ENCODE measurements at places on chromosomes 13 and 19.

DNA sequence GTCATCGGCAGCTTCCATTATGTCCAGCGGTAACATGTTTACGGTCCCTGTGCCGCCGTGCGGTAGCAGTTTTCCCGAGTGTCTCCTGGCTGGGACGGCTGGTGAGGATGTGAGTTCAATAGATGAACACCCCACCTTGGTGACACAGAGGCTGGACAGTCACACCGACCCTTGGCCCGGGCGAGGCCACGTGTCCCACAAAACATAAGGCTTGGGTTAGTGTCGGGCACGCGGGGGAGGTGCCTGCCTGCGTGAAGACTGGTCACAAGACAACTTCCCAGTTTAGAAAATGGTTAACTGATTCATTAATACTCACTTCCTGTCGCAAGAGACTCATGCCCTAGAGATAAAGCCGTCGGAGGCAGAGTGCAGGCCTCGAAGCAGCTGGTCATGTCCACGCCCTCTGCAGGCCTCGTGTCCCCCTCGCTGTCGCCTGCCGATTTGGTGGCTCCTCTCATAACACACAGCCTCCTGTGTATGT lies 17.2 kb downstream of the RASA3 start:
- DNase-seq: peak; percentile 51
- no peaks in the 10 kb centered on the region for H3K27me3 ChIP-seq
- H3K27ac ChIP-seq: peak overlapping the region; percentile 61
- no peaks in the 10 kb centered on the region for H3K36me3 ChIP-seq
- peaks cover 11% of the 10 kb centered on the region for H3K4me1 ChIP-seq

GRCh38 chr13:28601581-28601980 lies 57.3 kb upstream of the POMP start:
- no peak for DNase-seq
- H3K27me3 ChIP-seq: no peaks in the 10 kb centered on the region
- H3K4me1 ChIP-seq: no peaks in the 10 kb centered on the region
- no peak overlapping the region for H3K4me3 ChIP-seq

DNA sequence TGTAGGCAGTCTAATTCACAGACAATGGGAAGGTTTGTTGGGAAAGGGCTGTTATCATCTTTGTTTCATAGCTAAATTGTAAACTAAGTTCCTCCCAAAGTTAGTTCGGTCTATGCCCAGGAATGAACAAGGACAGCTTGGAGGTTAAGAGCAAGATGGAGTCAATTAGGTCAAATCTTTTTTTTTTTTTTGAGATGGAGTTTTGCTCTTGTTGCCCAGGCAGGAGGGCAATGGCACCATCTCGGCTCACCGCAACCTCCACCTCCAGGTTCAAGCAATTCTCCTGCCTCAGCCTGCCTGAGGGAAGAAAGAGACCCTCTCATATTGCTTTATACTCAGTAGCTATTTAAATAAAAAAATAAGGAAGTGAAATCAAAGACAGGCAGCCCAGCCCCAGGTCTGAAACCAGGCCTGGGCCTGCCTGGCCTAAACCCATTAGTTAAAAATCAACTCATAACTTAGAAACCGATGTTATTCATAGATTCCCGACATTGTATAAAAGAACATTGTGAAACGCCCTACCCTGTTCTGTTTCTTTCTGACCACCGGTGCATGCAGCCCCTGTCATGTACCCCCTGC lies 297.4 kb upstream of the SGCG start:
- H3K36me3 ChIP-seq: no peaks in the 10 kb centered on the region
- DNase-seq: no peak
- peak overlapping the region; percentile 94 for H3K27ac ChIP-seq
- H3K4me3 ChIP-seq: no peak overlapping the region
- H3K4me1 ChIP-seq: peaks cover 3% of the 10 kb centered on the region

DNA sequence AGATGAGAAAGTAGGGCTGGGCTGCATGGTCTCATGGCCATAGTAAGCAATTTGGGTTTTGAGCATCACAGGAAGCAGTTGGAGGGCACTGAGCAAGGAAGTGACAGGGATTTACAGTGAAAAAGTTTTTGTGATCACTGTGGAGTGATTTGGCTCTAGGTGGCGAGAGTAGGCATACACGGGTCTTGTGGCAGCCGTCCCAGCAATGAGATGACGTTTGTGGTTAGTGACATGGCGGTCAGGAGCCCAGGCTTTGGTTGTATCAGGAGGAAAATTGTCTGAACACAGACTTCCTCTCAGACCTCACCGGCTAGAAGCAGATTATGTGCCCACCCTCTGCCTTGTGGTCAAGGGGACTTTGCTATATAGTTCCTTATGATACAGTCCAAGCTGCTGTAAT lies 3.3 kb downstream of the ZNF444 start:
- no peaks in the 10 kb centered on the region for H3K4me1 ChIP-seq
- no peaks in the 10 kb centered on the region for H3K27me3 ChIP-seq
- H3K36me3 ChIP-seq: peaks cover 6% of the 10 kb centered on the region

DNA sequence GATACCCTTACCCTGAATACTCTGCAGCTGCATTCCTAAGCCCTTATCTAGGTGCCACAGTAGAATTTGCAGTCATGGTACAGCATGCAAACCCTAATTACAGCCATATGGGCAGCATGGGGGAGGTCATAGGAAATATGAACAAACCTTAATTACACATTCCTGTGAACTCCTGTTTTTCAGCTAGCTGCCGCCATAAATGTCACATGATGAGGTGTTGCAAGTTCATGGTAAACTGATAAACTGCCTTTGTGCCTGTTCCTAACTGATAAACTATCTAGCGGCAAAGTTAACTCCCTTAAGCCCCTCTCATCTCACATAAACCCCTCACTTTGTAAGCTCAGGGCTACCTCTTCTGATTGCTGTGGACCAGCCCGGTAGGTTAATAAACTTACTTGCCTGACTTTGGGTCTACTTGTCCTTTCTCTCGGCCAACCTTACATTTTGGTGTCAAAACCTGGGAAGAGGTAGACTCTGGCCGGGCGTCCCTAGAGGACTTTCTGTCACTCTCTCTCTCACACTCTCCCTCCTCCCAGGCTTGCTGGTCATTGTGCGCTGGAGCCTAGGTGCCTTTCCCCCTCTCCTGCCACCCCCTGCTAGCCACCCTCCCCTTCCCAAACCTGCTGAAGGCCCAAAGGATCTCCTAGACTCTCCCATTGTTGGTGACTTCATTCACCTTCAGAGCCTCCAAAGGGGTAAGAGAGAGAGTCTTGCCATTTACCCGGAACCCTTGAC lies 43.3 kb downstream of the ZNF93 start:
- H3K27me3 ChIP-seq: no peaks in the 10 kb centered on the region
- no peak overlapping the region for H3K4me3 ChIP-seq
- H3K27ac ChIP-seq: no peak overlapping the region
- H3K4me1 ChIP-seq: no peaks in the 10 kb centered on the region
- H3K36me3 ChIP-seq: no peaks in the 10 kb centered on the region

GRCh38 chr19:50478901-50479715 lies 2.5 kb upstream of the GARIN5A start:
- peak; percentile 86 for DNase-seq
- no peak overlapping the region for H3K4me3 ChIP-seq
- H3K27ac ChIP-seq: no peak overlapping the region

DNA sequence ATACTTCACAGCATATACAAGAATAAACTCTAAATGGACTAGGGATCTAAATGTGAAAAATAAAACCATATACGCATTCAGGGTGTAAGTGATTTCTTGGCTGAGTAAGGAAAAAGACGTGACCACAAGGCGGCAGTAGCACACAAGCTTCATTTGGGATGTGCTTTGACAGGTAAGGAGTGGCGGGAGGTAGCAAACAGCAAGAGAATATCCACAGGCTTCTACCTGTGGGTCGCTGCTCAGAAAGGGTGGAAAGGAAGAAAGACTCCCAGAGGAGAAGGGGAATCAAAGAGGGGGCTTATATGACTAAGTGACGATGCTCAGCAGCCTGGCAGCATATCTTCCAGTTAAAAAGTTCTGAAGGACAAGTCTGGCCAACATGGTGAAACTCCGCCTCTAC lies 2.5 kb upstream of the ZNF121 start:
- H3K27ac ChIP-seq: no peak overlapping the region
- H3K4me3 ChIP-seq: no peak overlapping the region
- peak; percentile 92 for DNase-seq
- H3K36me3 ChIP-seq: peaks cover 3% of the 10 kb centered on the region

DNA sequence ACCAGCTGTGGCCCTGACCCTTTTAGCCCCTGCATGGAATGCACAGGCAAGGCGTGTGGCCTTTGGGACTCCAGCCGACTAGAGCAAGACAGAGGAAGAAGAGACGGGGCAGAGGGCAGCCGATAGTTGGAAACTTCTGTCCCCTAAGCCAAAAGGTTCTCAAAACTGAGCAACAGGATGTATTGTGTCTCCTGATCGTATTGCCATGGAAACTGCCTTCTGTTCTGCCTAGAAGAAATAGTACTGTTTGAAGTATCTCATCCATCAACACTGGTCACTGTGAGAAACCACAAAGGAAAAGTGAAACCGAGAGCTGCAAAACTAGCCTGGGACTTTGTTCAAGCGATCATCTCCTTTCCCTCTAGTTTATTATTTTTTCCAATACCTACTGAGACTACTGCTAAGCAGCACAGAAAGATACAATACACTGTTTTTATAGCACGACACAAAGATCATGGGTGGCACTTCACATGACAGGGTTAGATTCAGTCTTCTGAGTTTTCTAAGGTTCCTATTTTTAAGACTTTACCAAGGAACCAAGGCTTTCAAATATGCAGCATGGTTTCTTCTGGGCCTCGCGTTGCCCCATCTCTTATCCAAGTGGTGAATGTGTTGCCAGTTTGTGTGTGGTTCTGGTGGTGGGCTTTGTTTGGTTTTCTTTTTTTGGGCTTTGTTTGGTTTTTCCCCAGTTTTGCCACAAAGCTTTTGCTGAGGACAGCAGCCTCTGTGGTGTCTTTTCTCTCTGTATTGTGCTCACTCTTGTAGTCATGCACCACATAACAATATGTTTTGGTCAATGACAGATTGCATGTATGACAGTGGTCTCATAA lies 49.3 kb upstream of the GPR183 start:
- H3K36me3 ChIP-seq: peaks cover 56% of the 10 kb centered on the region
- no peak overlapping the region for H3K4me3 ChIP-seq
- peaks cover 4% of the 10 kb centered on the region for H3K4me1 ChIP-seq
- H3K27me3 ChIP-seq: no peaks in the 10 kb centered on the region
- peak overlapping the region; percentile 72 for H3K27ac ChIP-seq

DNA sequence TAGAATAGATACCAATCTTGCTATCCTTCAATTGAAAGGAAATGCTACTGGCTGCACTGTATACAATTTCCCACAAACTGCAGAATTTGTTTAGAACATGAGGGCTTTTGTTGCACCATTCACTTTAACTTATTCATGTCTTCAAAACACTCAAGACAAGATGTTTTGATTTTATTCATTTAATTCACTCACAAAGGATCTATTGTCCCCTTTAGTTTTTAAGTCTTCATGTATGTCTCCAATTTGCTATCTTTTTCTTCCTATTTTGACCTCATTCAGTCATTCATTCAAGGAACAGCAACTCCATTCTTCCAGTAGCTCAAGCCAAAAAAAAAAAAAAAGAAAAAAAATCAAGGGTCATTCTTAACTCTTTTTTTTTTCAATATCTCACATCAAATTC lies 130.6 kb upstream of the SOX21 start:
- H3K4me1 ChIP-seq: peaks cover 4% of the 10 kb centered on the region
- no peaks in the 10 kb centered on the region for H3K27me3 ChIP-seq
- no peaks in the 10 kb centered on the region for H3K36me3 ChIP-seq

Data from endodermal cell (in vitro differentiated cells).